ENCODE measurements at places on chromosomes 6 and 20. TPM values are rescaled to one million over a fixed set of nuclear protein-coding genes. Genes with fewer than 3 reads are reported as not detected.

- H3K27ac ChIP-seq: no peak overlapping the region
- DNase-seq: no peak
- H3K36me3 ChIP-seq: no peaks in the 10 kb centered on the region
- H3K27me3 ChIP-seq: peaks cover 15% of the 10 kb centered on the region
Measured at GRCh38 chr20:62663145-62664018, 21.1 kb downstream of the SLCO4A1 start.

- no peaks in the 10 kb centered on the region for H3K27me3 ChIP-seq
- H3K27ac ChIP-seq: peak overlapping the region; percentile 88
- H3K36me3 ChIP-seq: no peaks in the 10 kb centered on the region
- DNase-seq: no peak
- no peak overlapping the region for H3K4me3 ChIP-seq
Measured at GRCh38 chr6:111971866-111972532, 81.9 kb upstream of the CCN6 start.

HNF4A gene
- under 0.01 TPM for total RNA-seq

GRCh38 chr6:90100059-90100665 is 196.5 kb downstream of the BACH2 start:
- DNase-seq: no peak
- H3K27me3 ChIP-seq: no peaks in the 10 kb centered on the region
- no peak overlapping the region for H3K27ac ChIP-seq
- peaks cover 13% of the 10 kb centered on the region for H3K4me1 ChIP-seq
- H3K36me3 ChIP-seq: no peaks in the 10 kb centered on the region

DNA sequence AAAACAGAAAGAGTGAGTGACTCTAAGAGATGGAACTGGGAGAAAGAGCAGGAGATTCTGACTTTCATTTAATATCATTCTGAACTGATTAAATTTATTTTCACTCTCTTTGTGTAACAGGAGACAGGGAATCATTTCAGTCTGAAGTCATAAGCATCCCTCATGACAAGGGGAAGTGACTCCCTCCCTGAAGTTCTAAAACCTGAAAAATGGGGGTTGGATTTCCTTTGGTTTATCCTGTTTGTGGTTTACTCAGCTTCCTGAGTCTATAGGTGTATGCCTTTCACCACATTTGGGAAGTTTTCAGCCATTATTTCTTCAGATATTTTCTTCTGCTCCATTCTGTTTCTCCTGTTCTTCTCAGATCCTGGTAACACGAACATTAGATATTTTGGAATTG is 3.4 kb upstream of the FKBP1A start:
- peaks cover 34% of the 10 kb centered on the region for H3K27me3 ChIP-seq
- peak overlapping the region; percentile 29 for H3K27ac ChIP-seq
- peaks cover 17% of the 10 kb centered on the region for H3K4me1 ChIP-seq
- no peak for DNase-seq
- no peak overlapping the region for H3K4me3 ChIP-seq
